Stimulated activated CD8-positive, alpha-beta memory T cell treated with anti-CD3 and anti-CD28 coated beads, Interleukin-7, amount 100 ng/mL, for 1 hour (primary cell): ENCODE measurements at places on chromosomes 3 and 15.

DNA sequence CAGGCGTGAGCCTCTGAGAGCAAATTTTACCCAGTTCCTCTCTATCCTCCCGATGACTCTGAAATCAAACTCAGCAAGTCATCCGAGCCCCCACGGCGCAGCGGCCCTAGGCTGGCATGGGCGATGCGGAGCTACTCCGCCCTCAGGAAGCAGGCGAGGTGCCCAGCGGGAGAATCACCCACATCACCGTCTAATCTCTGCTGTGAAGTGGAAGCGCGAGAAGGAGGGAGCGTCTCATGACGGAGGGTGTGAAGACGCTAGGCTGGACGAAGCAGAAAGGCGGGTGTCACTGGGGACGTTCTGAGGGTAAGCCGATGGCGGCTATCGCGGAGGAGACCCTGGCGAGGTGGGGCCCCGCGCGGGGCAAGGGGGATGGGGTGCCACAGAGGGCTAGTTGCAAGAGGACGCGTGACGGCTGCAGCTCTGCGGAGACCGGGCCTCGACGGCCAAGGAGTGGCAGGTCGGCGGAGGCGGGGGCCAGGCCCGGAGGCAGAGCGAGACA lies 9.1 kb upstream of the GNAI2 start:
- DNase-seq, result no peak

GRCh38 chr3:143155756-143156155 lies 36.2 kb downstream of the CHST2 start:
- no peak for DNase-seq

DNA sequence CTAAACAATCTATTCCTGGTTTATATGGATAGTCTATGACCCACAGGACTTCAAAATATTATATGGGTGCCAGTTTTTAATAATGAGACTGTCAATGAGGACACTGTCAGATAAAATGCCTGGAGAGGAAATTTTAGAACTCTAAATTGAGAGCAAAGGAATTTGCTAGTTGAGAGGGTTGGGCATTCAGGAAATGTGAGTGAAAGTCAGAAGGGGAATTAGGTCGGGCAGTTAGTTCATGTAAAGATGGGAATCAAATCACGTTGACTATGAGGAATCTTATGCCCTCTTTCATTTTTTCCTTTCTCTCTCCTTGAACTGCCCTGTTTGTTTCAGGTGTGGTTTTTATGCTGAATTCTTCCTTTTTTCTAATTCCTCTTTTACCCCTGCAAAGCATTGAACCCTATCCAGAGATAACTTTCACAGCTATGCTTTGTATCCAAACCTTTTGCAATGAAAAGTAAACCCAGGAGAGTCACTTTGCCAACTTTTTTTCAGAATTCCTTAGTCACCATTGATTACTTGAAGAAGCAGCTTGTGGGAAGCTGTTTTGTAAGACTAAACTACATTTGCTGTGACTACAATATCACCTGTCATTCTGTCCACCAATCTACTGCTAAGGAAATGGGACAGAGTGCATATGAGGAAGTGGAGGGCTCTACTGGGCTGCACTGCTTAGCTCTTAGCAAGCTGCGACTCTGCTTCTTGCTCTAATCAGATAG lies 27.8 kb downstream of the CHP1 start:
- no peak for DNase-seq

GRCh38 chr3:117674321-117674720 lies 964.7 kb downstream of the TUSC7 start:
- DNase-seq, result no peak

DNA sequence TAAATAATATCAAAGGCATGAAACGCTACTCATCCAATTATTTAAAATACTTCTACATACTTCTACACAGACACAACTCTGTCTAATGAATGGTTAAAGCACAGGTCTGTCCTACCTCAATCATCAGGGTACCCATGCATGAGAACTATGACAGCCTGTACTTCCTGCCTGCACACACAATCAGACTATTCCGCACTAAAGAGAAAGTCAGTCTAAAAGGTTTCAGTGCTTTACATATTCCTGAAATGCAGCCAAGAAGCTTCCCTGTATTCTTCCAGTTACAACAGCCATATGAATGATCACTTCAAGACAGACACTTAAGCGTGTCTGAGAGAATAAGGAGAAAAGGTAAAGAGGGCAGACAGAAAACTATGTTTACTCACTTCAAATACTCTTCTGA lies 58.8 kb downstream of the TUBGCP4 start:
- no peak for DNase-seq

DNA sequence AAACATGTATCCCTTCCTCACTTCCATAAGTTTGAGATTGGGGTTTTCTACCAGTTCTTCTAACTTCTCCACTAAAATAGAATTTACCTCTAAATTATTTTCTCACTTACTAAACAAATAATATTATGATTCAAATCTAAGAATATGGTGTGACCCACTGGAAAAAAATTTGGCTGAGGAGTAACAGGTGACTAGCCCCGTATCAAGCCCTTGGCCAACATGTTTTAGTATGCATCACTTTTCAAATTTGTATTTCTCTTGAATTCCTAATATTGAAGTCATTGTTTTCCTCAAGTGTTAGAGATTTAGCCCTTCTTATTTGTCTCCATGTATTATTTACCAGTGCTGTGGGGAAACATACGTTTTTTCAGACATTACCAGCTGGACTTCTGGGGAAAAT lies 759.4 kb downstream of the NSUN3 start:
- no peak for DNase-seq

- DNase-seq, result no peak
These were observed 255.2 kb downstream of the LSAMP start for GRCh38 chr3:116190095-116190494.

GRCh38 chr3:128319741-128320141 lies 146.9 kb downstream of the DNAJB8 start:
- DNase-seq, result no peak

DNA sequence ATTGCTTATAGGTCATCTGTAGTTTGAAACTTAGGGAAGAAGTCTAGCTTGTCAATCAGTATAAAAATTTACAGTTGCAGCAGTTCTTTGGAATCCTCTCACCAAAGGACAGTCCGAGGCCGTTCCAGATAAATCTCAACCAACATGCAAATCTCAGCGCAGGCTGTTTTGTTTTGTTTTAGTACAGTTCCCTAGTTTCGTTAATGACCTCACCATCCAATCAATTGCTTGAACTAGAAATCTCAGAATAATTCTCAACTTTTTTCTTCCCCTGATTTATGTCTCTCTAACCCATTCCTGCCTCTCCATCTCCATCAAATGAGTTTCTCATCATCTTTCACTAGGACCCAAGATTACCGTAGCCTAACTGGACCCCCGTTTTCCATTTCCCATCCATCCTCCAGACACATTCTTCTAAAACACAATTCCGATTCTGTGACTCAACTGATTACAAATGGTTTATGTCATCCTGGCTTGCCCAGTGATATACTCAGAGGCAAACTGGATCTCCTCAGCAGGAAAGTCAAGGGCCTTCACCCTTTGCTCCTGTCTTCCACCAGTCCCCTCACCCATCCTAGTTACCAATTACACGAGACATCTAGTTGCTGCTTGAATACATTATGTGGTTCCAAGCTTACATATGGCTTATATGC lies 1.3 kb downstream of the SMCO1 start:
- no peak for DNase-seq

DNA sequence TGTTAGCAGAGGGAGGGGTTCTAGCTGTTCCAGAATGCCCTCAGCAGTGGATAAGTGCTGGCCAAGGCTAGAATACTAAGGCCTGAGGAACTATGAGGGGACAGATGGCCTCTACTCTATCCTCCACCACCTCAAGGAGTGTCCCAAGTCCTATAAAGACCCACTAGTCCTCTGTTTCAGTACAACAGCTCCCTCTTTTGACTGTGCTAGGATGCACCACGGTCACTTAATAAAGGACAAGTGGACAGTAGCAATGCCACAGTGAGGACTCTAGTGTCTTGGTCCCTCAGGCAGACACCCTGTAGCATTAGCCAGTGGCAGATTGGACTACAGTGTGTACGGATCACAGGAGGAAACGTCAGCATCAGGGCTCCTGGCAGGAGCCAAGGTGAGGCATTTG lies 171.8 kb upstream of the PROK2 start:
- no peak for DNase-seq

- no peak for DNase-seq
These were observed 20.5 kb downstream of the BOC start for GRCh38 chr3:113231827-113232253.

GRCh38 chr15:100111125-100112060 lies 230.4 kb downstream of the ADAMTS17 start:
- no peak for DNase-seq

- DNase-seq, result no peak
These were observed 199.8 kb downstream of the XXYLT1 start for GRCh38 chr3:195071011-195071728.

GRCh38 chr15:95018888-95019545 lies 787.7 kb downstream of the MCTP2 start:
- DNase-seq, result no peak

DNA sequence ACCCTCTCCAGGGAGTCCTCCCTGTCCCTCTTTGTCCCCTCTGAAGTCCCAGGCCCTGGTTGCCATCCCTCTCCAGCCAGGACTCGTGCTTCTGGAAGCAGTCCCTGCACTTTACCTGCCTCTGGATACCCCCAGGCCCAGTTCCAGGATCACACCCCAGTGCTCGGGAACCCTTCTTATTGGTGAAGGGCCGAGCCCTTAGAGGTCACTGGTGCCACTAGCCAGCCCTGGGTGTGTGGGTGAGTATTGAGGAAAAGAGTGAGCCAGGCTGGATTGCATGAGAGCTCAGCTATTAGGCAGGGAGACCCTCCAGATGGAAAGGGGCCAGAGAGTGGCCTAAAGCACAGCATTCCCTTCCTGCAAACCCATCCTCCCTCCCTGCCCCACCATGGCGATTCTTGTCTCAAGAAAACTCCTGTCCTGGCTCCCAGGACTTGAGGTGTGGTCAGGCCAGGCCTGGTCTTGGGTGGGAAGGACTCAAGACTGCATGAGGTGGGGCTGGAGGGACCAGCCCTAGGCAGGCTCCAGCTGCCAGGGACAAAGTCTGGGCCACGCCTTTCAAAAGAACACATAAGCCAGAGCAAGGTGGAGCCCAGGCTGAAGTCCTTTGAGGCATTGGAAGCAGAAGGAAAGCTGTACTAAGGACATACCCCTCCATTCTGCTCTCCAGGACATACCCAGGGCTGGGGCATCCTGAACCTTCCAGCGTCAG lies 4.8 kb upstream of the PHGR1 start:
- no peak for DNase-seq

GRCh38 chr15:101028321-101028720 lies 109.2 kb downstream of the LRRK1 start:
- no peak for DNase-seq

DNA sequence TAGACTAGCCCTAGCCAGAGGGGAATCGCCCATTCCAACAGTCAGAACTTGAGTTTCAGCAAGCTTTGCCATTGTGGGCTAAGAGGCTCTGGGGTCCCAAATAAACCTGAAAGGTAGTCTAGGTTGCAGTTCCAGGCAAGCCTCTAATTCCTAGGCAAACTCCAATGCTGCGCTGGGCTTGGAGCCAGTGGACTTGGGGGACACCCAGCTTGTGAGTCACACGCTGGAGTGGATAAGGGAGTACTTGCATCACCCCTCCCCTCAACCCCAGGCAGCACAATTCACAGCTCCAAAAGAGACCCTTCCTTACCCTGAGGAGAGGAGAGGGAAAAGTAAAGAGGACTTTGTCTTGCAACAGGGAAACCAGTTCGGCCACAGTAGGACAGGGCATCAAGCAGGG lies 105.2 kb upstream of the DPPA4 start:
- no peak for DNase-seq

DNA sequence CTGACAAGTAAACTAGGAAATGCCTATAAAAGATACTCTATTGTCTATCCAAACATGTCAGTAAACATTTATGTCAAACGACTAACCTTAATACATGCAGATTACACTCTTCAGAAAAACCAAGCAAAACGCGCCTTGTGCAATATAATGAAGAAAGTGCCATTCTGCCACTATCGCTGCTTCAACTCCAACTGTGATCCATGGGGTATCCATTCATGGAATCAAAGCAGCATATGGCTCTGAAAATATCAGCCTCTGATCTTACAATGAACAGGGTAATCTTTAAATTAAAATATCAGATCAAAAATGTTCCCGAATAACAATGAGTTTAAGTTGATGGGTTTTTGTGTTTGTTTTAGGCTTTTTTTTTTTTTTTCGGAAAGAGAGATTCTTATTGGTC lies 105.5 kb upstream of the SETMAR start:
- DNase-seq, result no peak

- DNase-seq, result no peak
These were observed 2.4 kb downstream of the MB21D2 start for GRCh38 chr3:192915304-192915703.

GRCh38 chr15:90358124-90359033 lies 6.3 kb downstream of the ZNF774 start:
- DNase-seq, result no peak

- no peak for DNase-seq
These were observed 14.8 kb downstream of the TARS3 start for GRCh38 chr15:101709466-101709865.

DNA sequence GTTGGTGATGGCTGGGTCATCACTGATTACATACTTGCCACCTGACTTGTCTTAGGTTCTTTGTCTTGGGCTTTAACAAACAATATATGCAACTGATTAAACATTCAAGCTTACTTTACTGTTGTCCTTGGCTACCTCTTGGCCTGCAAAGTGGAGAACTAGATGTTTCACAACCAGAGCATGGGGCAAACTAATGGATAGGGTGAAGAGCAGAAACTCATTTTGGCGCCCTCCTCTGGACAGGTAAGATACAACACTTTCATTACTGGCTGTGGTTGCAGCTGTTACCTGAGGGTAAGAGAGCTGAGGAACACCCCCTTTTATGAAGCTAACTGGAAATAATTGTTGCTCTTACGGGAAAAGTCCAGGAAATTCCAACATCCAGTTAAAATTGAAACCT lies 262.1 kb downstream of the NAALADL2 start:
- no peak for DNase-seq

GRCh38 chr3:72182206-72182605 lies 397.3 kb upstream of the PROK2 start:
- no peak for DNase-seq

DNA sequence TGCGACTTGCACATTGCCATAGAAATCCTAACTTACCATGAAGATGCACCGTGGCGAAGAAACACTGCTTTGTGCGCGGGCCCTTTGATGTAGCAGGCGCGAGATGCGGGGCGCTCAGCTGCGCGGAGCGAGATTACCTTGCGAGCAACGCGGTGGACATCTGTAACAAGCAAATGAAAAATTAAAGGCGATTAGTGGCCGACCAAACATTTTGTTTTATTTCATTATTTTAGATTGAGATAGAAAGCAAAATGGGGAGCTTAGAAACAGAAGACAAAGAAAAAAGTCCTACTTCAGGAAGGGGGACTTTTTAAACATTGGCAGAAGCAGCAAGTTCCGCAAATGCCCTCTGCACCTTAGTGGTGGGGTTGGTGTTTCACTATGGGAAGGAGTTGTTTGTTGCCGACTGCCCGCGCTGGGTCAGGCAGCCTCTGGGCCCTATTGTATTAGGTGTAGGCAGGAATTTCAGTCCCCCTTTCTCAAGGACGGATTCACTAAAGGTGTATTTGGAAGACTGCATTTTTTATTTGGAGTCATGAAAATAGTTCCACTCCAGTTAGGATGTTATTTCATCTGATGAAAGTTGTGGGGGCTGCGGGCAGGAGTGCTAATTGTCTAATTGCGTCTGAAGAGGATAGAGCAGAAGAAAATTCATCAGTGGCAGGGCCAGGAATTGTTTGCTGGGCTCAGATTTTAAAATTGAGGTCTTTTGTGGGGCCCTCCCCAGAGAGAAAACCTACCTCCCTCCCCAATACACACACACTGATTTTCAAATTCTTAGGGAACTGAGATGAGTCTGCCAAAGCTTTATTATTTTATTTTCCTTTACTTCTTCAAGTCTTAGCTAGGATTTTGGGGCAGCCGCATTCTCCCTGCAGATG lies 17.4 kb downstream of the ZIC4 start:
- no peak for DNase-seq
